H9 (cell line): ENCODE measurements at places on chromosomes 11 and 22. TPM values are rescaled to one million over a fixed set of nuclear protein-coding genes. Genes with fewer than 3 reads are reported as not detected.

The MYEOV gene
- total RNA-seq, result 0.15 and 0.22 TPM in 2 replicates

The GGTLC3 gene
- total RNA-seq, result not detected in 2 replicates

- no peak for DNase-seq
Observed at GRCh38 chr11:101880222-101880621, 34.6 kb upstream of the CEP126 start.

- DNase-seq, result no peak
Observed at GRCh38 chr22:48743601-48744282, 1083.9 kb downstream of the BRD1 start.

DNA sequence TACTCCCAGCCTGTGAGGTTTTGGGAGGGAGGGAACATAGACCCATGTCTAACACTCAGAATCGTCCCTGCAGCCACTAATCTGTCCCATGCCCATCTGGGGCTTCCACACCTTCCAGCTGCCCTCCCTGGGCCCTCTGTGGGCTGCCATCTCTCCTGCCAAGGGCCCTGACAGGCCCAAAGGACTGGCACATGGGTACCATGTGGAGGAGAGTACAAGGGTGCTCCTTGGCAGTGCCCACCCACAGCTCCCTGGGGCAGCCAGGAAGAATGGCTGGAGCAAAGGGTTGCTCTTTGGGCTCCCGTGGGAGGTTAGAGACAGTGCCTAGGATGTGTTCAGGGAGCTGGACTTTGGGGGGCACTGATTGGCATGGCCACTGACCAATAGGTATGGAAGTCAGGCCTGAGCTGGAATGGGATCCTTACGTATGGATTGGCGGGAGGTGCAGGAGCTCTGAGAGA is 56.8 kb downstream of the CD82 start:
- DNase-seq, result peak; percentile 18

DNA sequence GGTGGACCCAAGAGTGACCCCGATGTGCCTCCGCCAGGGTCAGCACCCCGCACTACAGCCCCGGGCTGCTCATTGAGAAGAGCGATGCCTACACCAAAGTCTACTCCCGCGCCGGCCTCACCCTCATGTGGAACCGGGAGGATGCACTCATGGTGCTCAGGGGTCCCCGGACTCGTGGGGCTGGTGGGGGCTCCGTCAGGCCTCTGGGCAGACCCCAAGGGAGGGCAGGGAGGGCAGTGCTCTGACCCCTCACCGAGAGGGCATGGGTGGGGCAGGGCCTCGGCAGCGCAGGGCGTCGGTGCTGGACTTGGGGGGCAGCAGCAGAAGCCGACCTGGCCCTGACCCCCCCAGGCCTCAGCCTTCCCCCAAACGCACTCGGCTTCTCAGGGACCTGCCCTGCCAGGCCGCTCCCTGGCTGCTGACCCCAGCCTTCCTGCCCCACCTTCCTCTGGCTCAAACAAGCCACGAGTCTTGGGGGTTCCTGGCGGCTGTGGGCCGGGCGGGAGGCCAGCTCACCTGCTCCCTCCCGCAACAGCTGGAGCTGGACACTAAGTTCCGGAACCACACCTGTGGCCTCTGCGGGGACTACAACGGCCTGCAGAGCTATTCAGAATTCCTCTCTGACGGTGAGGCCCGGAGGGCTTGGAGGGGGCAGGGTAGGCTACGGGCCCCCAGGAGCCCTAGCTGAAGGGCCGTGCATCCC is 2.9 kb downstream of the MUC2 start:
- DNase-seq, result no peak

DNA sequence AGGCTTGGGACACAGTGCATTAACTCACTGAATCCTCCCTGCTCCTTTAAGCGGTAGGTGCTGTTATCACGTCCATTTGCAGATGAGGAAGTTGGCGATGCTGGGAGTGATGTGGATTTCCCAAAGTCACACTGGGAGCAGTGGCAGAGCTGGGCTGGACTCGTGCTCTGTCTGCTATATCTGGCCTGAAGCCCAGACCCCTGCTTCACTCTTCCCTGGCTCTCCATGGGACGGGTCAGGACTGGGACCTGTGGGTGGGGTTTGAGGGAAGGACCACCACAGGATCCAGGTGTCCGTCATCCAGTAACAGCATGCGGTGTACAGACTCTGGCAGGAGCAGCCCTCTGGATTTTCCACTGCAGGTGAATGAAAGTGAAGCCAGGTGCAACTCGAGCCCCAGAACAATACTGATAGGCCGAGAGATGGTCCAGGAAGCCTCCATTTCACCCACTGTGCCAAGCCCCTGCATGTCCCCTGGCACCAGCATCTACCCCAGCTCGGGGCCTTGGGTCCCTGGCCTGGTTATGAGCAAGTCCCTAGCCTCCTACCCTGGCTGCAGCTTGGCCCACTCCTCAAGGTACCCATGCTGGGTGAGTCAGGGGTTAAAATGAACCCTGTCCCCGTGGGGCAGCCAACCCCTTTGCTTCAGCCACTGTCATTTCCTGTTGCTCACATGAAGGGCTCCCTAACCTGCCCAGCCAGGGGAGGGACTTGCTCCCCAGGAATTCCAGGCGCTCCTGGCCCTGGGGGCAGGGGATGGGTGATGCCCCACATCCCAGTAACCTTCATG is 4.2 kb downstream of the USP2 start:
- DNase-seq, result no peak

- peak; percentile 60 for DNase-seq
Observed at GRCh38 chr22:27919942-27920755, 1.1 kb upstream of the PITPNB start.

- DNase-seq, result no peak
Observed at GRCh38 chr11:35712533-35712932, 50.0 kb downstream of the TRIM44 start.

GRCh38 chr22:45576730-45577464 is 74.2 kb downstream of the FBLN1 start:
- no peak for DNase-seq

GRCh38 chr22:38761202-38762162 is 5.7 kb upstream of the SUN2 start:
- no peak for DNase-seq

DNA sequence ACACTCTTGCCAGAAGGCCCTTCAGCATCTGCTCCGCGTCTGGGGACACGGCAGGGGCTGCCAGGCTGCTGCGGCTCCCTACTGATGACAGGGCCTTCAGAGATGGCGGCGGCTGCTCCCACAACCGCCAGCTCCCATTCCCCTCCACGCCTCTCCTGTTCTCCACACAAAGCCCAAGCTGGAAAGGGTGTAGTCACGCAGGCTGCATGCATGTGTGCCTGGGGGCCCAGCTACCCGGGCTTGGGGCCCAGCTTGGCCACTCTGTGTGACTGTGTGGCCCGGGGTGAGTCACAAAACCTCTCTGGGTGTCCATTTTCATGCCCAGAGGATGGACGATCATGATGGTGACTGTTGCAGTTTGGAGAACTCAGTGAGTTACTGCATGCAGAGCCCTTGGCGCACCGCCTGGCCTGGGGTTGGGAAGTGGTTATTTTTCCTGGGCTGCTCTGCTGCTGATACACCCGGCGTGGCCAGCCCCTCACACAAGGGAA is 31.7 kb upstream of the PARVB start:
- DNase-seq, result no peak

GRCh38 chr11:90229791-90230190 is 6.9 kb upstream of the CHORDC1 start:
- no peak for DNase-seq

The OR8H2 gene
- total RNA-seq, result not detected in 2 replicates

- DNase-seq, result peak; percentile 49
Observed at GRCh38 chr11:70397336-70397982, 870 bp upstream of the CTTN start.

DNA sequence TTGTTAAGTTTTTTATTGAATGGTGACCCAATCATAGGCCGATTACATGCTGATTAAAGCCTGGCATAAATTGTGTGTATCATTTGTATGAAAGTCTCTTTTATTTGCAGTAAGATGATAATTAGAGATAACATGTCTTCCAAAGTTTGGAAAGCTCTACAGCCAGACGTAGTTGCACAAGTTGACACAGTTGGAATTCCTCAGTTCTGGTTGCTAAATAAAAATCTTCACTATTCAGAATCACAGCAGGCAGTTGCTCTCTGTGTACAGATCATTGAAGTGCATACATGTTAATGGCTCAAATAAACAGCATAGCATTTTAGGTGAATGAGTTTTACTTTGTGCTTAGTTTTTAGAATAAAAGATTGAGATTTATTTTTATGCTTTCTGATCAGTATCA is 69.5 kb downstream of the ARHGAP42 start:
- DNase-seq, result no peak

DNA sequence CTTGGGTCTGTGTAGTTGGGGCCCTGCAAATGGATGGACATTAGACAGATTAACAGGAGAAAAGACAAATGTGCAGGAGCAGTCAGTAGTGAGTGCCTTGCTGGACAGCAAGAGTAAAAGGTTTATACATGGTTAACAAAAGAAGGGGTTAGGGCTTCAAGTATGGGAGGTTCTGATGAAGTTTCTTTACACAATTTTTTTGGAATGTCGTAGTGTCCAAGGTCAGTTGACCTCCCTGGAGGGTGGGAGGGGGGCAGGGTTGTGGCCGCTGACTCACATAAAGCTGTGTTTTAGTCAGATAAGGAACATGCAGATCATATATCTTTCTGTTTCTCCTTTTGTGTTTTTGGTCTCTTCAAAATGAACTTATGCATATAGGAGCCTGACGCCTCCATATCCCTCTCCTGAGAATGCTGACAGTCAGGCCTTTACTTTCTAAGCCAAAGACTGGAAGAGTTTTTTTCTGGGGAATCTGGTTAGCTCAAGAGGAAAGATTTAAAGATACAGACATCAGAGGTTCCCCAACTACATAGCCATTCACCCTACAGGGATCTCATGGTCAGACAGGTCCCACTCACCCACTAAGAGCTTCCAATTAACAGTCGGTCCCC is 134.3 kb downstream of the NECTIN1 start:
- no peak for DNase-seq

GRCh38 chr11:77324508-77324907 is 23.0 kb upstream of the GDPD4 start:
- DNase-seq, result no peak

- no peak for DNase-seq
Observed at GRCh38 chr11:108852701-108853100, 187.8 kb downstream of the DDX10 start.

- DNase-seq, result no peak
Observed at GRCh38 chr11:19849947-19850593, 137.4 kb downstream of the NAV2 start.

DNA sequence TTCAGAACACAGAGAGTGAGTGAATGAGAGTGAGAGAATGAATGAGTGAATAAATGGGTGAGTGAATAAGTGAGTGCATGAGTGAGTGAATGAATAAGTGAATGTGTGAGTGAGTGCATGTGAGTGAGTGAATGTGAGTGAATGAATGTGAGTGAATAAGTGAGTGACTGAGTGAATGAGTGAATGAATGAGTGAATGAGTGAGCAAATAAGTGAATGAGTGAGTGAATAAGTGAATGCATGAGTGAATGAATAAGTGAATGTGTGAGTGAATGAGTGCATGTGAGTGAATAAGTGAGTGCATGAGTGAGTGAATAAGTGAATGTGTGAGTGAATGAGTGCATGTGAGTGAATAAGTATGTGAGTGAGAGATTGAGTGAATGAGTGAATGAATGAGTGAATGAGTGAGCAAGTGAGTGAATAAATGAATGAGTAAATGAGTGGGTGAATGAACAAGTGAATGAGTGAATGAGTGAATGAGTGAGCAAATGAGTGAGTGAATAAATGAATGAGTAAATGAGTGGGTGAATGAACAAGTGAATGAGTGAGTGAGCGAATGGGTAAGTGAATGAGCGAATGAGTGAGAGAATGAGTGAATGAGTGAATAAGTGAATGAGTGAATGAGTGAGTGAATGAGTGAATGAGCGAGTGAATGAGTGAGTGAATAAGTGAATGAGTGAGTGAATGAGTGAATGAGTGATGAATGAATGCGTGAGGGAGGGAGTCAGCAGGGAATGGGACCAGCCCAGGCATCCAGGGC is 21.3 kb upstream of the MUC5B start:
- no peak for DNase-seq

DNA sequence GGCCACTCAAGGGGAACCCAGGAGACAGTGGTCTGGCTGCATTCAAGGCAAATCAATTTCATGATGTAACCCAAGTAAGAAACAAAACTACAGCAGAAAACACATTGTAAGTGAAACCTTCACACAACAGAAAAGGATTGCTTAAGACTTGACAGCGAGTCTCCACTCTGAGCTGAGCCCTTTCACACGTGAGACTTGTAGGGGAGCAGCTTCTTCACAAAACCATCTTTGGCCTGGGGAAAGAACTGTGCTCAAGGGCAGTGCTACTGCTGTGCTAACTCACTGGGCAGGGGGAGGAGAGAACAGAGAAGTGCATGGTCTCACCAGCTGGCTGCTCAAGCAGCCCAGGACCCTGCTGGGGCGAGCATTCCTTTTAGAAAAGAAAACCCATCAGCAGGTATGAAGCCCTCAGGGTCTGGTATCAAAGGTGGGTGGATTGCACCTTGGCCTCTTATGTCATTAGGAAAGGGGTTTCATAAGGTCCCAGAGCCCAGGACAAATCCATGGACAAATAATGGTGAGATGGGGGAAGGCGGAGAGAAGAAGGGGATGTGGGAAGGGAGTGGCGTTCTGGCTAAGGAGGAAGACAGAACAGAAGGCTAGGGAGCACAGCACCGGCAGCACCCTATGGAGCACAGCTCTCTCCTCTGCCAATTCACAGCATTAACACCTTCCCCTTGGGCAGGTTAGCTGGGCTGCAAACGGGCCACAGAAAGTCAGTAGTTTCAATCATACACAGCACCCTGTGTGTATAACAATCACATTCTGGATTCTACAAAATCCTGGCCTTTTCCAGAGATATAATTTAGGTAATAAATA is 20.6 kb upstream of the RAPSN start:
- DNase-seq, result no peak

- DNase-seq, result peak; percentile 15
Observed at GRCh38 chr11:65862191-65862735, 2.0 kb downstream of the MUS81 start.

The NAALAD2 gene
- 1.8 and 2.1 TPM in 2 replicates for total RNA-seq

- no peak for DNase-seq
Observed at GRCh38 chr11:45918962-45919675, 1.4 kb upstream of the PEX16 start.

The DSCAML1 gene
- 0.15 and 0.42 TPM in 2 replicates for total RNA-seq

The C11orf58 gene
- 165 and 169 TPM in 2 replicates for total RNA-seq

GRCh38 chr22:39215426-39216142 is 29.2 kb downstream of the PDGFB start:
- DNase-seq, result peak; percentile 71

The OR5T3 gene
- total RNA-seq, result not detected in 2 replicates

DNA sequence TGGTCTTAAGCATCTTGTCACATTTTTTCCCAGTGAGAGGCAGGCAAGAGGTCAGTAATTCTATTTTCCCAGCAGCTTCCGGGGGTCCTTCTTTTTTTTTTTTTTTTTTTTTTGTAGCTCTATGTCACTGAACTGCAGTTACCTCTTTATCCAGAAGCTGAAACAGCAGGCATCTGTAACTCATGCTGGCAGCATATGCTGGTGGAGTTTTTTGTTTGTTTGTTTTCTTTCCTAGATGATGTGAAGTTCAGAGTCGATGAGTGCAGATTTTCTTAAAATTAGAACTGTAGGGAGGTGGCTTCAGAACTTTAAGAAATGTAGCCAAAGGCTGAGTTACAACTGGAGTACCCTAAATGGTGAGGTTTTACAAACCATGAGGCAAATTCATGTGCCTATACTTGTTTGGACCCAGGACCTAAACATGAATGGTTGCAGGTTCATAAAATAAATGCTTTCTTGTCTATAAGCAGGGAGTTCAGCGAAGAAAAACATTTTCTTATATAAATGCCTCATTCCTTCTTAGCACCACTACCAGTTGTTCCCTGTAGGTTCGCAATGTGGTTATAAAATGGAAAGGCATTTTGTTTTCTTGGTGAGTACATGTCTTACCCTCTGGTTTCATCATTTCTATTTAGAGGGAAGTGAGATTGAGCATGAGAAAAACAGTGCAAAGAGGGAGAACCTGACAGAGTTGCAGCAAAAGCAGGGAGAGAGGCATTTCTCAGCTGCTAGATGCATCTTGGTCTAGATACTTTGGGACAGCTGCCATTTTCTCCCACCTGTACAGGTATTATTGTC is 84.0 kb downstream of the TRIM44 start:
- no peak for DNase-seq
